Activated effector memory CD4-positive, alpha-beta T cell treated with Interleukin-2 at 50 U/mL for 16 hours (primary cell): ENCODE measurements at places on chromosomes 12 and 14.

- DNase-seq = no peak
Measured at GRCh38 chr12:100842156-100842555, 47.6 kb downstream of the ANO4 start.

- no peak for DNase-seq
Measured at GRCh38 chr14:72878746-72879145, 15.2 kb downstream of the DPF3 start.

DNA sequence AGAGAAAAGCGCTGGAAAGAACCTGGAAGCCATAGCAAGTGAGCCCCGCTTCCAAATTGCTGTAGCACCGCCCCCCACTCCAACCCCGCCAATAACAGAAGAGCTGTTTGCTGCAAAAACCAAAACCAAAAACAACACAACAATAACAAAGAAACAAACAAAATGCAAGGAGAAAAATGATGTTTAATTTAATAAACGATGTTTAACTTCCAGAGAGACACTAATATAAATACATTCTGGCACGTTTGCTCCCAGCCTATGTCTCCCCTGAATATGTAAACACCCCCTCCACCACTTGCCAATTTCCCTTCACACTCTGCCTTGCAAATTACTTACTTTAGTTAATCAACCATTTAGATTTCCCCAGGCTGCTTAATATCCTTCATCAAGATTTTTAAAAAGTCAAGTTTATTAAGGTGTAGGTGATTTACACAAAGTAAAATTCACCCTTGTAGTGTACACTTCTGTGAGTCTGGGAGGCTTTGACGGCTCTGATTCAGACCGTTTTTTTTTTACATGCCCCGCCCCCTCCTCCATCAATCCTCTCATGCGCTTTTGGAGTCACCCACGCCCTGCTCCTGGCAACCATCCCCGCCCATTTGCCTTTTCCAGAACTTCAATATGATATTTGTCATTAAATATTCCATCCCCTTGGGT, 482 bp upstream of the IFI27L2 start:
- no peak for DNase-seq

DNA sequence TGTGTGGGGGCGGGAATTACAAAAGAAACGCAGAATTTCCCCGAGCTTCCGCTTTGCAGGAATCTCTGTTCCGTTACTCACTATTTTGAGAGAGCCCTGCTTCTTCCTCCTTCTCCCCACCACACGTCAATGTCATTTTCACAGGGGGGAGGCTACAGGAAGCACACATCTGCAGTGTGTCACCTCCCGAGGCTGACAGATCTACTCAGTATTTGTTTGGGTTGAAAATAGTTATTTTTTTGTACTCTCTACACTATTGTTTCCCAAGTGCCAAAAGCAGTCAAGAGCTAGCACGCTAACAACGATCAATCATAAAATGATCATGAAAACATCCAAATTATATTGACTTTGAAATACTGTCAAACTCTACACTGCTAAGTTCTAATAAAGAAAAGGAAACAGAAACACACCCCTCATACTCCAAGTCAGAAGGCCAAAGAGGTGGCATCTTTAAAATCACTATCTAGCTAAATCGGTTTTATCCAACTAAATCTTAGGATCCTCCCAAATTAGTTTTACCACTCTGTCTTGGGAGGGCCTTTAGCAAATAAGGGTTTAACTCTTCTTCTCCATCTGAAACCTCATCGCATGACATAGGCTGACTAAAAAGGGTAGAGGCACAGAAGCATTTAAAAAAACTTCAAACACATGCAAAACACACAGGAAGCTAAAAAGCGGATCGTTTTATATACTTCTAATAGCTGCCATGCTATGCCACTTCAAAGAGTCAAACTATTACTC, 51.8 kb downstream of the FOXN3 start:
- DNase-seq = peak; percentile 31

- DNase-seq = no peak
Measured at GRCh38 chr12:68932128-68932960, 627 bp downstream of the CPM start.

DNA sequence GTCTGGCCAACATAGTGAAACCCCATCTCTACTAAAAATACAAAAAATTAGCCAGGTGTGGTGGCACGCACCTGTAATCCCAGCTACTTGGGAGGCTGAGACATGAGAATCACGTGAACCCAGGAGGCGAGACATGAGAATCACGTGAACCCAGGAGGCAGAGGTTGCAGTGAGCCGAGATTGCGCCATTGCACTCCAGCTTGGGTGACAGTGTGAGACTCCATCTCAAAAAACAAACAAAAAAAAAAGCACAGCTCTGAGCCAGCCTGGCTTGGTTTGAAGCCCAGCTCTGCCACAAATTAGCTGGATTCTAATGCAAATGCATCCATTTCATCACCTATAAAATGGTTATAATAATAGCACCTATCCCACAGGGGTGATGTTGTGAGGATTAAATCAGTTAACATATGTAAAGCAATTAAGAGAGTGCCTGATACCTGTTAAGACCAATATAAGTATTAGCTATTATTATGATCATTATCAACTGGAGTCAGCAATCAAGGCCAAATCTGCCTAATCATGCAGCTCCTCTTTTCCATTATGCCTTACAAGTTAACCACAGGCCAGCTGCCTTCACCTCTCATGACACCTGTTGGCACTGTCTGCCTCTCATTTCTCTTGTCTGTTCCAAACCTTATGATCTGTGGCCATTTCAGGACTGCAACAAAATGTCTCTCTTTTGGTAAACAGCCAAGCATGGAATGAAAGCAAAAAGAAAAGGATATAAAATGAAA, 2.1 kb downstream of the GNPTAB start:
- no peak for DNase-seq

- DNase-seq = no peak
Measured at GRCh38 chr12:116455540-116456329, 103.4 kb upstream of the MAP1LC3B2 start.

GRCh38 chr14:90583427-90583826, 186.6 kb downstream of the CALM1 start:
- DNase-seq = no peak

DNA sequence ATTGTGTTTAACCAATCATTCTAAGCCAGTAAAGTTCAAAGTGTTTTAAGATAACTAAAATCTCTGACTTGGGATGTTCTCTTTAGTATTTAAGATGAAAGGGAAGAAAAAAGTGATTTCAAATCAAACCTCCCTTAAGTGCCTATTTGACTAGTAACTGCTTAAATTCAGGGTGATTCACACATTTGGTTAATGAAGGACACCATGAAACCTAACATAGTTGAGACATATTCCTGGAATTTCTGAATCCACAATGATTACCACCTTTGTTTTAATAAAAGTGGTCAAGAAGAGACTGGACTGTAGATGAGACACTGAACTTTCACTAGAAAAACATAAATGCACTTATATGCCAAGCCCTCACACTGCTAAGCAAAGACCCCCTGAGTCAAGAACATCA, 138.7 kb downstream of the MED13L start:
- no peak for DNase-seq

- no peak for DNase-seq
Measured at GRCh38 chr14:63276492-63277342, 42.0 kb downstream of the GPHB5 start.

DNA sequence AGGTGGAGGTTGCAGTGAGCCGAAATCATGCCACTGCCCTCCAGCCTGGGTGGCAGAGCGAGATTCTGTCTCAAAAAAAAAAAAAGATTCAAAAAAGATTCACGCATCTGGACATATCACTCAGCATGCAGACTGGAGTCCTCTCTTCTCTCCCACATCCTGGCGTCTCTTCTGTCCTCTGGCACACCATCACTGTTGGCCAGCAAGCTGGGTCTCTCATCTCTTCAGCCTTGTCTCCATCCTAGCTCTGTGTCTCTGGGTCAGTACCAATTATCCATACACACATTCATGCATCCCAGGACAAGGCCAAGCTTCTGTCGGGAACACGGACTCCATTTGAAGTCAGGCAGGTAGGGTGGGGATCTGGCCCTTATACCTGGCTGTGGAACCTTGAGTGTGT, 105.5 kb upstream of the MAP1LC3B2 start:
- no peak for DNase-seq
